ENCODE measurements at places on chromosomes 1 and 21.
A peak's percentile ranks its signal among the peaks of the same experiment; 100 is the strongest.

DNA sequence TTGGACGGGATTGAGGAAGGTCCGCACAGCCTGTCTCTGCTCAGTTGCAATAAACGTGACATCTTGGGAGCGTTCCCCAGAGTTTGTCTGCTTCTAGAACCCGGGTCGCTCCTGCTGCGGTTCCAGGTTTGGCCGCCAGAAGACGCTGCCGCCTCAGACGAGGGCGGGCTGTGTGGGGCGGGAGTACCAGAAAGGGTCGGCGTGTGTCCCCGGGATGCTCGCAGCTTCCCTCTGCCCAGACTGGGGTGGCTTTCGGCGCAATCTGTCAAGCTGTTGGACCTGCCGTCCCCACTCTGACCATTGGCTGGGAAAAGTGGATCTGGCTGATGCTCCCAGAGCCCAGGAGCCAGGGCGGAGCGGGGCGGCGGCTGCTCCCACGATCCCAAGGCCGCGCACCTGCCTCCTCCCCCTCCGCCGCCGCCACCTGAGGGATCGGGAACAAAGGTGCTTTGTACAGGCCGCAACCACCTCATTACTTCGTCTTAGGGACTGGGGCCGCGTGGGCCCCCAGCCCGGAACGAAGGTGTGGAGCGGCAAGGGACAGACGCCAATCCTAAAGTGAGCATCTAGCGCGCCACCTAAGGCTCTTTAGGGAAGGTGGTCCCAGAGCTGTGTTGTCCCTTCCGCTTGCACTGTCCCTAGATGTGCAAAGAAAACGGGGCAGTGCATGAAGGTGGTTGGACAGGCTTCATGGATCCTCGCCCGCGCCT, 683 bp upstream of the EFNA4 start:
- peak; percentile 85 for DNase-seq

DNA sequence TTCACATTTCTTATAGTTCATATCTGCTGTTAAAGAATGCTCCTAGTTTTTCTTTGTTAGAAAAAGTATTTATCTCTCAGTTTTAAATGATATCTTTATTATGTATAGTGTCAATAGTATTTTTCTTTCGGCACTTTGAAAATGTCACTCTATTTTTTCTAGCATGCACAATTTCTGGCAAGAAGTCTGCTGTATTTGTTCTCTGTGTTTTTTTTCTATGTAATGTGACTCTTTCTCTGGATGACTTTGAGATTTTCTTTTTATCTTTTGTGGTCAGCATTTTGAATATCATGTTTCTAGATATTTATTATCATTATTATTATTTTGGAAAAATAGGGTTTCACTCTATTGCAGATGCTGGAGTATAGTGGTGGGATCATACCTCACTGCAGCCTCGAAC, 285.2 kb downstream of the PTGER3 start:
- no peak for DNase-seq

GRCh38 chr1:200206340-200206739, 178.8 kb downstream of the NR5A2 start:
- DNase-seq = no peak

DNA sequence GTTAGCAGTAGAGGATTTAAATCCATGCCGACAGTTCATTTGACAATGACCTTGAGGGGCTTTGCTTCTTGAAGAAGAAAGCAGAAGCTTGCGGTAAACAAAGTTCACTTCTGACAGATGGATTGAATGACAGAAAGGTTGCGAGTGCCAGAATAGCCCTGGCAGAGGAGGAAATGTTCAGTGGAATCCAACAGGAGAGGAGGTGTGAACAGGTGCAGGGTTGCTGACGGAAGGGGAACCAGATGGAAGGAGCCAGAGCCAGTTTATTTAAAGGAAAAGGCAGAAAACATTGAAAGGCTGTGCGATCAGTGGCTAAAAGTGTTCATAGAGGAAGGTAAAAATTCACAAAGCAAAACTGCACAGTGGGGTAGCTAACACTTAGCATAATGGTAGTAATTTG, 141.0 kb downstream of the SDCCAG8 start:
- DNase-seq = peak; percentile 100

GRCh38 chr1:30911059-30911954, 2.7 kb upstream of the SDC3 start:
- DNase-seq = peak; percentile 43
